Aortic smooth muscle cell (primary cell): ENCODE measurements at places on chromosomes 12 and 14. TPM values are rescaled to one million over a fixed set of nuclear protein-coding genes. Genes with fewer than 3 reads are reported as not detected.

ACVRL1 gene
- total RNA-seq, result 58.4 and 61.3 TPM in 2 replicates

COL2A1 gene
- not detected in 2 replicates for total RNA-seq

KRT82 gene
- total RNA-seq, result not detected in 2 replicates

AKAP3 gene
- 1.3 and 3.0 TPM in 2 replicates for total RNA-seq

NEUROD4 gene
- total RNA-seq, result not detected in 2 replicates
